RPMI7951 (cell line): ENCODE measurements at places on chromosomes 7 and 10. TPM values are rescaled to one million over a fixed set of nuclear protein-coding genes. Genes with fewer than 3 reads are reported as not detected.

- no peak for DNase-seq
Measured at GRCh38 chr10:119469846-119470245, 72.7 kb downstream of the RGS10 start.

DNA sequence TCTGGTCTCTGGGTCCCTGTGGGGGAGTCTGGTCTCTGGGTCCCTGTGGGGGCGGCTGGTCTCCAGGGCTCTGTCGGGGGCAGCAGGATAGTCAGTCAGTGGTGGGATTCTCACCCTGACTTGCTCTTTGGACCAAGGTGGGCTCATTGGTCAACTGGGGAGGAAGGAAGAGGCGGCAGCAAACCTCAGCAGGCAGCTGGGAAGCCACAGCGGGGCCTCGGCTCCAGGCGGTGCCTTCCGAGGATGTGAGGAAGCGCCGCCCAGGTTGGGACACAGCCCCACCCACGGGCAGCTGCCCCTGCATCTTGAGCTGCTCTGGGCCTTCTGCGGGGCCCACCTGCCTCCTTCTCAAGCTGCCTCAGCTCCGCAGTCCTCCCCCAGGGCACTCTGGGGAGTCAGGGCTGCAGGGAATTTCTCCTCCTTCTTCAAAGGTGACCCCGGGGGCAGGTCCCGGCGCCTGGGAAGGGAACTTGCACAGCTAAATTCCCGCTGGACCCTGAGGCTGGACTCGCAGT is 20.4 kb upstream of the KNDC1 start:
- DNase-seq, result peak; percentile 10

Gene NEUROD6
- total RNA-seq, result not detected in 2 replicates

Gene EPDR1
- 31.6 and 35.1 TPM in 2 replicates for total RNA-seq

Gene OR13A1
- total RNA-seq, result not detected in 2 replicates

Gene ITGB1
- total RNA-seq, result 1,963 and 2,059 TPM in 2 replicates

Gene SLC18A3
- not detected in 2 replicates for total RNA-seq
